ENCODE measurements at places on chromosomes 5 and 9.

DNA sequence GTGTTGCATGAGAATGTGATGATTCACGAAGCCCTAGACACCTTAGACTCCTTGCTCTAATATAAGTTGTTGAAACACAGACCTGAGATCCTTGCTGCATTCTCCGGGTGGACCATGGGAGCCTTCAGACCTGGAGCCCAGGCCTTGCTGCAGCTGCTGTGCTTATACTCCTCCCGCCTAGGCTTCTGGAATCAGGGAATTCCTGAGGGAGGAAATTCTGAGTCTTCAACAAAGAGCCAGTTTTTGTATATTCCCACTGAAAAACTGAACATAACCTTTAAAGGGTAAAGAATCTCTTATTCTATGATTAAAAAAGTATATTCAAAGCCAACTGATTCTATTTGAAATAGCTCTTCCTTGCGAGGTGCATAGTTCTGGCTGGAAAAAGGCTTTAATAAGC, 245.1 kb upstream of the ELAVL2 start:
- no peak for DNase-seq

DNA sequence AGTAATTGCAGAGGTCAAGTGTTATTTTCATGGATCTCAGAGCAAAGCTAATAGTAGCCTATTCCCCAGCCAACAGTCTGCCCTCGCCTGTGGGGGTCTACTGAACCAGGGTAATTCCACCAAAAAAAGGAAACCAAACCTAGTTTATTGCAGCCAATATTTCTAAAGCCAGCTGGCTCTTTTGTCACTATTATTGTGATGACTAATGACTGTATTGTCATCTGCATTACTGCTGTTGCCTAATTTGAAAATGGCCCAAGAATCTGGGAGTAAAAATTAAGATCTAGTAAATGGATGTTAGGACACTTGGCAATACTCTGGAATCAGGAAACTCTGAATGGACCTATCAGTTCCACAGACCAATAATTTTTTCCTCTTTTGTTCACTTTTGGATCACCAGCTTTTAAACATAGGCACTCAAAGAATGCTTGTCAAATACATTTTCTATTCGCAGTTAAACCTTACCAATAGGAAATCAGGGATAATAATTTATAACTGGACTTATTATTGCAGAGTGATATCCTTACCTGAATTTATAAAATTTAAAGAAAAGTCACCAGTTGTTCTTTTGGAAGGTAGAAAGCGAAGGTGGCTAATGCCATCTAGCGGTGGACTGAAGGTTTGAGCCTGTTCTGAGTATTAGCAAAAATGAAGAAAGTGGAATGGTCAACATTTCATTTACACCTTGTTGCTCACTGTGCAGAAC, 69.2 kb downstream of the SYK start:
- no peak for DNase-seq

DNA sequence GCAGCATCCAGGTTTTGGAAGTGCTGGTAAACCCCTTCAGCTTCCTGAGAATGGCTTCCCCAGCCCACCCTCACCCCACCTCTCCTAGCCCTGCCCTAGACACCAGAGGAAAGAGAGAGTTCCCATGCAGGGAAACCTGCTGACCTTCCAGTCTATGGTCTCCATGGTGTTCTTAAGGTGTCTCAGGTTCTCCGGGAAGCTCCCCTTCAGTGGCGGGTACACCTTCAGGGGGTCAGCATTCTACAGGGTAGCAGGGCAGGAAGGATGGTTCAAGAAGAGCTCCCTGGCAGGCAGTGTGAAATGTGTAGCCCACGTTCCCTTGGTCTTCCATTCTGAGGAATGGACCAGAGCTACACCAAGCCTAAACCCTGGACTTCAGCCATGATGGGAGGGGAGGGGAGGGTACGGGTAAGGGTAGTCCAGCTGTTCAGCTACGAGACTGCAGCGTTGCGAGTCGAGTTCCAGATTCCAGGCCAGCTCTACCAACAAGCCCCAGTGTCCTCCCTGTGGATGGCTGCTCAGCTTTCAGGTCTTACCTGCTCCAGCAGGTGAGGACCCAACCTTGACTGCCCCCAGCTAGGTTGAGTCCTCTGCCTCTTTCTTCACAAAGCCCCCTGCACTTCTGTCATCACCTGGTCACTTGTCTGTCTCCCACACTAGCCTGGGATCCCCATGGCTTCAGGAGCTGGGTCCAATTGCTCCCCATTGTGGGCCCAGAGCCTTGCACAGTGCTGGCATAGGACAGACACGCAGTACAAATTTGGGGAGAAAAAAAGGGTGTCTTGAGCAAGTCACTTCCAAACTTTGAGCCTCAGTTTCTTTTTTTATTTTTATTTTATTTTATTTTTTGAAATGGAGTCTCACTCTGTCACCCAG, 7.5 kb downstream of the CD74 start:
- DNase-seq = no peak

- no peak for DNase-seq
Observed at GRCh38 chr9:15079989-15080388, 169.8 kb upstream of the FREM1 start.

DNA sequence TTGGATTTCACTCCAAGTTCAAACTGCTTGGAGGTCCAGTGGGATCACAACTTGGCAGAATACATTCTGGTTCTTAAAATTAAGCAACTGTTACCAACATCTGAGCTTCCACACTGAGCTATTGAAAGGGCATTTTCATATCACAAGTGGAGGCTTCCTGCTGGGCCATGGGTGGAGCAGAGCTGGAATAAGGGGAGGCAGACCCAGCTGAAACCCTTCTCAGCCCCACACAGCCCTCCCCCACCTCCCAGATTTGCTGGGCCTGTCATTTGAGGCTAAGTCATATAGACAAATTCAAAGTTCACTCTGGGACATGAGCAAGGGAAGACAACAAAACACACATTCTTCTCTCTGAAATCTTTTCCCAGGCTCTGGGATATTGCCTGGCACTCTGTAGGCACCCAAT, 79.9 kb downstream of the ACTL7B start:
- DNase-seq = no peak

DNA sequence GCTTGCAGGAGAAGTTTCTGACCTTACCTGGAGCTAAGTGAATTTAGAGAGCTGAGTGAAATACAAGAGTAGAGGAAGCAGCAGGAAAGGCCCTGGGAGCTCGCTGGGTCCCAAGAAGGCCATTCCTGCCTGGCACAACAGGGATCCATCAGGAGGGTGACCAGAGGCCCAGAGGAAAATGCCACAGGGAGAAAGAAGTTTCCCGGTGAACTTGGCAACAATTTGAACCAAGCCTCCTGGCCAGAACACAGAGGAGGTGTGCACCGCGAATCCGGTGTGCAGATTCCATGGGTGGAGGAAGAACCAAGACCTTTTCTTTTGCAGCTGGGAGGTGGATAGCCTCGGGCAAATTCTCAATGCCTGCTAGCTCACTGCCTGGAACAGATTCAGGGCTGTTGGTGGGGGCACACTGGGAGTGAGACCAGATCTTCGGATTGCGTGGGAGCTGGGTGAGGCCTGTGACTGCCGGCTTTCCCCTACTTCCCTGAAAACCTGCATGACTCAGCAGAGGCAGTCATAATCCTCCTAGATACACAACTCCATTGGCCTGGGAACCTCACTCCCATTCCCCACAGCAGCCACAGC, 1850.9 kb upstream of the NUDT12 start:
- DNase-seq = no peak

GRCh38 chr9:114602620-114603019, 8.5 kb upstream of the TMEM268 start:
- DNase-seq = no peak

DNA sequence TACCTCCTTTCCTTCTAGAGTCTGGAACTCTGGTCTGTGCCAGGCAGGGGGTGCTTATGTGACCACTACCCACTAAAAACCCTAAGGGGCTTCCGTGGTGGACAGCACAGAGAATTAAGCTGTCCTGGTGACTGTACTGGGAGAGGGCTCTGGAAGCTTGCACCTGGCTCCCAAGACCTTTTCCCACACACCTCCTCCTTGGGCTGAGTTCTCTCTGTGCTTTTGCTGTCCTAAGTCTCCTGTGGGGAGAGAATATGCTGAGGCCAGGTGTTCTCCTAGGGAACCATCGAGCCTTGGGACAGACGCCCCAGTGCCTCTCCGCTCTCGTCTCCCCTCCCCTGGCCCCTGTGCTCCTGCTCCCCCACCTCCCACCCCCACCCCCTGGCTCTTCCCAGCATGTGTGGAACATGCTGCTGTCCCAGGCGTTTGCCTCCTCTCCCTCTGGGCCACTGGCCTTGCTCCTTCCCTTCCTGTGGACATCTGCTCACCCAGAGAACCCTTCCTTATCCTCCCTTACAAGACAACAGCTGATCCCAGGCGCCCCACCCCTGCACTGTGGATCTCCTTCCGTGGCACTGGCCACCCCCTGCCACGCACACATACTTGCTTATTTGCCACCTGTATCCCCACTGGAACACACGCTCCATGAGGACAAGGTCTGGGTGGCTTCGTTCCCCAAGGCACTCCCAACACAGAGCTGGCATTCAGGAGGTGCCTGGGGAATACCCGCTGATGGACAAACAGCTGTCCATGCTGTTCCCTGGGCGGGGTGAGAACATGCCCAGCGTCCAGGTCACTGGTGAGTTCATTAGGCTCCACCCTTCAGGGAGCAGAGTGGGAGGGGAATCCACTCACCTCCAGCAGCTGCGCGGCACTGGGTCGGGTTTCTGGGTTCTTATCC, 83.0 kb downstream of the STK10 start:
- no peak for DNase-seq

GRCh38 chr5:118006219-118006618, 982.1 kb downstream of the DTWD2 start:
- DNase-seq = no peak

GRCh38 chr9:134522502-134522848, 119.1 kb upstream of the COL5A1 start:
- no peak for DNase-seq

DNA sequence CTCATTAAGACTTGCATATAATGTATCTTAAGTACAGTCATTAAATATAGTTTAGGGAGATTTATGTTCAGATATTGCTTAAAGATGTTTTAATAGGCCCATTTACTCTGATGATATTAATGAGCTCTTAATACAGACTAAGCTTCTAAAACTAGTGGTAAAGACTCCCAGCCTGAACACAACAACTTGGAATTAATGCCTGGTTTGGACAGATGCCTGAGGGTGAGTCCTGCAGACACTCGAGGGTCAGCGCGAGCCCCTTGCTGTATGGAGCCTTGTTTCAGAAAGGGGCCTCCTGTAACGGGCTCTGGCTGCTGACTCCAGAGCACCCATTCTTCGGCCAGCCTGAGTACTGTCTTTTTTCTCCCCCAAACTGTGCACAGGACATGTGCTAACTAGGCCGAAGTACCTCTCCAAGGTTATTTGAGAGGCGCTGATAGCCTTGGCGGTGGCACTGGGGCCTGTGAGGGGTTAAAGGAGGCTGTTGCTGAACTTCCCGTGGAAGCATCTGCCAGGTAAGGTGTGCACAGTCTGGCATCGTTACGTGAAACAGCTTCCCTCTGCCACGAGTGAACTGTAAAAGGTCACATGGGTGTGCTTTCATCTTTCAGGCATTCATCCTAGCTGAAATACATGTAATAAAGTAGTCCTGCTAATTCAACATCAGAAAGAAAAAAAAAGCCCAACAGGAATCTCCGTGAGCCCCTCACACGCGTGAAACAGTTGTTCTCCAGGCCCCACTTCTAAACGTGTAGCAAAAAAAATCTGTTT, 113.4 kb downstream of the MVB12B start:
- DNase-seq = no peak

GRCh38 chr5:152309926-152310450, 95.1 kb downstream of the NMUR2 start:
- DNase-seq = no peak

DNA sequence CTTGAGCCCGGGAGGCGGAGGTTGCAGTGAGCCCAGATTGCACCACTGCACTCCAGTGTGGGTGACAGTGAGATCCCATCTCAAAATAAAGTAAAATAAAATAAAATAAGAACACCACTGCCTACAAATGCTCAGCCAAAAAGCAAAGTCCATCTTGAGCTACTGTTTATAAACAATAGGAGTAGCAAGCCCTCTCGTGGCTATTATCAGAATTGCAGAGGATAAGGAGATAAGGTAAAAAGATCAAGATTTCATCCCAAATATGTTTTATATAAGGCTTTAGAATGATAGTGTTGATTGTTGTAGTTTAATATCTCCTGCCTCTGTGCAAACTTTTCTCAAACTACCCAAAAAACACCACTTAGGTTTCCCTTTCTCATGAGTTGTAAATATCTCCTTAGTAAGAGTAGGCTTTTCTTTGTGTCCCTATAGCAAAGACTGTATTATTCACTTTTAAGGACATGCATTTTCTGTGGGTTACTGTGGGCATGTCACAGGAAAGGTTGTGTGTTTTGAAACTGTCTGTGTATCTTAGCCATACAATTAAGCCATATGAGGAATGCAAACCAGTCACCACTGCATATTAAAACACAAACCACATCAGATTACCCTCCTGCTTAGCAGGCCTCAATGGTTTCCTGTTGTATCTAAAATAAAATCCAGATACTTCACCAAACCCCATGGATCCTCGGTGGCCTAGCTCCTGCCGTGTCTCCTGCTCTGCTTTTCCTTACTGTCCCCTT, 31.8 kb upstream of the CKS2 start:
- no peak for DNase-seq

GRCh38 chr5:24547132-24547531, 97.6 kb downstream of the CDH10 start:
- no peak for DNase-seq

GRCh38 chr5:123545506-123545905, 33.5 kb downstream of the CSNK1G3 start:
- DNase-seq = no peak

DNA sequence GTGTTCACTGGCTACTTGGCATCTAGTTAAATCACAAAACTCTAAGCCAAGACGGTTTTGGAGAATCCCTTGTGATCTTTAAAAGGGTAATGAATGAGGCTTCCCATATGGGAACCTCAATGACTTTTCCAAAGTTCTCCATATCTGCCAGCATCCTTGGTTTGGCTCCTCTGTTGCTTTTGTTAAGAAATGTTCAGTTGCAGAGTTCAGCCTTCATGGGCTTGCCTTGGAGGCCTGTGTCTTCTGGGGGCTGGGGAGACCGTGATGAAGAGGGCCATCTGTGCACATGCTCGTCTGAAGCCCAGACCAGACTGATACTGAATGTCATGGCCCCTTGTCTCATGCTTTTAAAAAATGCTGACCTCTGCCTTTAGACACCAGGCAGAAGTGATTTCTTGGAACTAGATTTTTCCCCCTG, 84.3 kb downstream of the RAI14 start:
- no peak for DNase-seq

DNA sequence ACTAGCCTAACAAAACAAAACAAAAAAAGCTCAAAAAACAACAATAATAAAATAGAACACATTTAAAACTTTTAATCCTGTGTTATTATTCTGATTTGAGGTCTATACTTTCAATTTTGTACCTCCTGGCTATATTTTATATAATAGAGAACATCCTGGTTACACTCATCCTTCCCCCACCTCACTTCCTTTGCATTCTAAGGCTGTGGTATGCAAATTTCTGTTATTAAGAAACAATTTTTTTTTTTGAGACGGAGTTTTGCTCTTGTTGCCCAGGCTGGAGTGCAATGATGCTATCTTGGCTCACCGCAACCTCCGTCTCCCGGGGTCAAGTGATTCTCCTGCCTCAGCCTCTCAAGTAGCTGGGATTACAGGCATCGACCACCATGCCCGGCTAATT, 3.1 kb upstream of the RPL37 start:
- DNase-seq = no peak
